Articular chondrocyte of knee joint (primary cell): ENCODE measurements at places on chromosomes 7 and 10. TPM values are rescaled to one million over a fixed set of nuclear protein-coding genes. Genes with fewer than 3 reads are reported as not detected.

SPAM1 gene
- not detected in 2 replicates for total RNA-seq

LAMB4 gene
- under 0.01 TPM in 1 of 2 replicates, not detected in the other for total RNA-seq

FBXO24 gene
- total RNA-seq = 0.13 and 0.43 TPM in 2 replicates

PDLIM1 gene
- 1.2 and 3.4 TPM in 2 replicates for total RNA-seq

CLRN3 gene
- not detected in 2 replicates for total RNA-seq

UNCX gene
- not detected in 2 replicates for total RNA-seq

PILRA gene
- total RNA-seq = 0.65 TPM in 1 of 2 replicates, not detected in the other

SYT15B gene
- 0.22 and 0.39 TPM in 2 replicates for total RNA-seq

CYP2C19 gene
- total RNA-seq = 0.11 TPM in 1 of 2 replicates, not detected in the other

IL6 gene
- 21.2 and 33.1 TPM in 2 replicates for total RNA-seq

SLC35G1 gene
- total RNA-seq = 12.5 and 13.3 TPM in 2 replicates

JAZF1 gene
- total RNA-seq = 28.9 and 29.9 TPM in 2 replicates

PODXL gene
- 2.7 and 7.8 TPM in 2 replicates for total RNA-seq

GRB10 gene
- 42.8 and 43.6 TPM in 2 replicates for total RNA-seq

DNA2 gene
- 5.1 and 12.2 TPM in 2 replicates for total RNA-seq

MACC1 gene
- total RNA-seq = 0.13 and 0.22 TPM in 2 replicates

HECW1 gene
- total RNA-seq = 12.9 and 13.7 TPM in 2 replicates

AUTS2 gene
- total RNA-seq = 47.8 and 70.3 TPM in 2 replicates

CALCR gene
- not detected in 2 replicates for total RNA-seq

SPDYE1 gene
- total RNA-seq = not detected in 2 replicates
